ENCODE measurements at places on chromosomes 13 and 19.

GRCh38 chr13:44576351-44577235 is 463 bp upstream of the TSC22D1 start:
- no peaks in the 10 kb centered on the region for H3K27me3 ChIP-seq

DNA sequence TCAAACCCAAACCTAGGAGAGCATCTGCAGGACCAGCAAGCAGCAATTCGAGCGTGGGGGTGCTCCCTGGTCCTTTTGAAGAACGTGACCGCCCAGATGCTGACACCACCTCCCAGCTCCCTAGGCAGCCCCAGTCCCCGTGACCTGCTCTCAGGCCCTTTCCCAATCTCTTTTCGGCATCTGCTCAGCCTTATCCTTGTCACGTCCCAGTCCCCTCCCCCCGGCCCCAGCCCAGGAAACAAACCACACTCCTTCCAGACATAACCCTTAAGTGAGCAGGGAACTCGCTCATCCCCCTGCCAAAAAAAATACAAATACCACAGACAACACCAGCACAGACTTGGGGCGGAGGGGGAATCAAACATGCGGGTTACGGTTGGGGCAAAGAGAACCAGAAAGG is 3.3 kb downstream of the MLLT1 start:
- peaks cover 54% of the 10 kb centered on the region for H3K4me1 ChIP-seq
- no peaks in the 10 kb centered on the region for H3K36me3 ChIP-seq
- H3K27ac ChIP-seq: peak overlapping the region; percentile 83
- no peak for DNase-seq
- H3K27me3 ChIP-seq: no peaks in the 10 kb centered on the region
- no peak overlapping the region for H3K4me3 ChIP-seq

GRCh38 chr13:40578055-40578454 is 88.4 kb downstream of the FOXO1 start:
- no peak for DNase-seq
- H3K4me1 ChIP-seq: no peaks in the 10 kb centered on the region
- no peaks in the 10 kb centered on the region for H3K36me3 ChIP-seq

- DNase-seq: no peak
- H3K27me3 ChIP-seq: no peaks in the 10 kb centered on the region
- H3K36me3 ChIP-seq: no peaks in the 10 kb centered on the region
- H3K4me3 ChIP-seq: no peak overlapping the region
- H3K27ac ChIP-seq: no peak overlapping the region
Measured at GRCh38 chr13:30364876-30365275, 57.4 kb upstream of the UBE2L5 start.

GRCh38 chr13:74623761-74624160 is 489.6 kb upstream of the KLF12 start:
- H3K4me3 ChIP-seq: no peak overlapping the region
- no peak for DNase-seq
- H3K4me1 ChIP-seq: no peaks in the 10 kb centered on the region

GRCh38 chr19:1672769-1673644 is 20.6 kb upstream of the TCF3 start:
- H3K27ac ChIP-seq: no peak overlapping the region
- DNase-seq: no peak
- H3K4me3 ChIP-seq: no peak overlapping the region
- no peaks in the 10 kb centered on the region for H3K4me1 ChIP-seq
- H3K36me3 ChIP-seq: no peaks in the 10 kb centered on the region

GRCh38 chr19:41783612-41784011 is 12.8 kb upstream of the CEACAM3 start:
- no peak for DNase-seq
- H3K4me3 ChIP-seq: no peak overlapping the region
- no peaks in the 10 kb centered on the region for H3K27me3 ChIP-seq
- no peak overlapping the region for H3K27ac ChIP-seq
- no peaks in the 10 kb centered on the region for H3K36me3 ChIP-seq

- no peaks in the 10 kb centered on the region for H3K4me1 ChIP-seq
- H3K27ac ChIP-seq: no peak overlapping the region
- no peaks in the 10 kb centered on the region for H3K27me3 ChIP-seq
- H3K4me3 ChIP-seq: no peak overlapping the region
- H3K36me3 ChIP-seq: no peaks in the 10 kb centered on the region
Measured at GRCh38 chr13:31923134-31923763, 108.3 kb upstream of the FRY start.

- H3K27ac ChIP-seq: no peak overlapping the region
- H3K4me1 ChIP-seq: no peaks in the 10 kb centered on the region
- H3K36me3 ChIP-seq: no peaks in the 10 kb centered on the region
- DNase-seq: no peak
- no peak overlapping the region for H3K4me3 ChIP-seq
Measured at GRCh38 chr19:15154002-15154612, 46.7 kb downstream of the NOTCH3 start.

DNA sequence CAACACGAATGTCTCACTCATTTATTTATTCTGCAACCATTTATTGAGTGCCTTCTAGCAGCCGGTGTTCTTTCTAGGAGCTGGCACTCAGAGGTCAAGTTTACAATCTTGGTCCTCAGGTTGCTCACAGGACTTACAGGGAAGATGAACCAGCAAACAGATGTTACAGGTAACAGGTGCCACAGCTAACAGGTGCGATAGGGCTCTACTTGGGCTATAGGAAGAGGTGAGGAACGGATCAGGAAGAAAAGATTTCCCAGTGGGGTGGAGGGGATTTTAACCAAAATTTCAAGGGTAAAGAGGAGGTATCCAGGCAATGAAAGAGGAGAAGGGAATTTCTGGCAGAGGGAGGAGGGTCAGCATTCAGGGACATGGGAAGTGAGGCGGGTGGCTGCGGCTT is 87.3 kb upstream of the FARP1 start:
- H3K4me3 ChIP-seq: no peak overlapping the region
- no peaks in the 10 kb centered on the region for H3K27me3 ChIP-seq
- no peaks in the 10 kb centered on the region for H3K36me3 ChIP-seq
- H3K27ac ChIP-seq: no peak overlapping the region
- no peak for DNase-seq

- no peaks in the 10 kb centered on the region for H3K36me3 ChIP-seq
- no peak overlapping the region for H3K27ac ChIP-seq
- DNase-seq: no peak
- no peaks in the 10 kb centered on the region for H3K27me3 ChIP-seq
- H3K4me1 ChIP-seq: no peaks in the 10 kb centered on the region
Measured at GRCh38 chr13:107170270-107170931, 602.5 kb upstream of the ARGLU1 start.

GRCh38 chr13:98372876-98373275 is 195.8 kb upstream of the RNF113B start:
- H3K4me1 ChIP-seq: no peaks in the 10 kb centered on the region
- DNase-seq: no peak
- no peak overlapping the region for H3K27ac ChIP-seq
- H3K36me3 ChIP-seq: no peaks in the 10 kb centered on the region
- H3K4me3 ChIP-seq: no peak overlapping the region
- H3K27me3 ChIP-seq: no peaks in the 10 kb centered on the region

DNA sequence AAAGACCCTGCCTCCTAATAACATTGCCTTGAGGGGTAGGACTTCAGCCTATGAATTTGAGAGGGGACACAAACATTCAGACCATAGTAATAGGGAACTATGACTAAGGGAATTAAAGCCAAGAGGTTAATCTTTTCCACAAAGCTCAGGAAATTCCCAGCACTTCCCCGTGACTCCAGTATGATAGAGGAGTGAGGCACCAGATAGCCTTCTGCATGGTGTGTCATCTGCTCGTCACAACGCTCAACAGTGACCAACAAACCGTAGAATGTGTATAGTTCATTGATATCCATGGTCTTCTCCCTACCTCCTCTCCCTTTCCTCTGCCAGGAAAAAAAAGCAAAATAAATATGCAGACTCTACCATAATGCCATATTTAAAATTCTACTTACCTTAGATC is 64.4 kb downstream of the B3GLCT start:
- H3K4me3 ChIP-seq: no peak overlapping the region
- H3K36me3 ChIP-seq: no peaks in the 10 kb centered on the region
- H3K27ac ChIP-seq: no peak overlapping the region
- H3K4me1 ChIP-seq: no peaks in the 10 kb centered on the region

- H3K4me1 ChIP-seq: no peaks in the 10 kb centered on the region
- H3K36me3 ChIP-seq: no peaks in the 10 kb centered on the region
- no peaks in the 10 kb centered on the region for H3K27me3 ChIP-seq
- no peak for DNase-seq
- no peak overlapping the region for H3K27ac ChIP-seq
- H3K4me3 ChIP-seq: no peak overlapping the region
Measured at GRCh38 chr13:24223341-24224231, 63.1 kb downstream of the SPATA13 start.

DNA sequence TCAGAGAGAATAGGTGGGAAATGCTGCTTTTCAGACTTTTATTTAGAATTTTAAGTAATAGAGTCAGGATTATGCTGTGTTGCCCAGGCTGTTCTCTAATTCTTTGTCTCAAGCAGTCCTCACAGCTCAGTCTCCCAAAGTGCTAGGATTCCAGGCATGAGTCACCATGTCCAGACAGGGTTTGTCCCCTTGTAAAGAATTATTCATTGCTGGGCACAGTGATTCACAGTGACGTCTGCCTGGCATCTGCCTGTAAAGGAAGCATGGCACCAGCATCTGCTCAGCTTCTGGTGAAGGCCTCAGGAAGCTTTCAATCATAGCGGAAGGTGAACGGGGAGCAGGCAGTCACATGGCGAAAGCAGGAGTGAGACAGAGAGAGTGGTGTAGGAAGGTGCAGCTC is 17.7 kb downstream of the ZNF763 start:
- H3K4me3 ChIP-seq: no peak overlapping the region
- DNase-seq: no peak
- H3K27ac ChIP-seq: no peak overlapping the region
- H3K4me1 ChIP-seq: no peaks in the 10 kb centered on the region

DNA sequence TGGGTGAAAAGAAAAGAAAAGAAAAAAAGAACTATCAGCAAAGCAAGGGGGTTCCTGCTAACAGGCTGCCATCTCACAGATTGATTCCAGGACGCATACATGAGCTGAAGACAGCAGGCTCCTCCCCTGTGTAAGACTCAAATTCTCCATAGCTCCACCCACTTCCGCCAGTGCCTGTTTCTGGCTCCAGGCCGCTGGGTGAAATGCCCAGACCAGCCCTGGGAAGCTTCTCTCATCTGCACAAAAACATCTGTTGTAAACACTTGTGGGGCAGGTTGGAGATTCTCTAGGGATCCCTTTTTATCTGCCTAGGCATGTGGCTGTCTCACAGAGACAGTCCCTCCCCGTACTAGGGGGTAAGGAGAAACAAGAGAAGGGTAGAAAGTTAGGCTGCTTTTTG is 1054.4 kb upstream of the SPRY2 start:
- DNase-seq: no peak
- no peaks in the 10 kb centered on the region for H3K36me3 ChIP-seq
- no peak overlapping the region for H3K4me3 ChIP-seq
- no peaks in the 10 kb centered on the region for H3K4me1 ChIP-seq
- no peak overlapping the region for H3K27ac ChIP-seq

DNA sequence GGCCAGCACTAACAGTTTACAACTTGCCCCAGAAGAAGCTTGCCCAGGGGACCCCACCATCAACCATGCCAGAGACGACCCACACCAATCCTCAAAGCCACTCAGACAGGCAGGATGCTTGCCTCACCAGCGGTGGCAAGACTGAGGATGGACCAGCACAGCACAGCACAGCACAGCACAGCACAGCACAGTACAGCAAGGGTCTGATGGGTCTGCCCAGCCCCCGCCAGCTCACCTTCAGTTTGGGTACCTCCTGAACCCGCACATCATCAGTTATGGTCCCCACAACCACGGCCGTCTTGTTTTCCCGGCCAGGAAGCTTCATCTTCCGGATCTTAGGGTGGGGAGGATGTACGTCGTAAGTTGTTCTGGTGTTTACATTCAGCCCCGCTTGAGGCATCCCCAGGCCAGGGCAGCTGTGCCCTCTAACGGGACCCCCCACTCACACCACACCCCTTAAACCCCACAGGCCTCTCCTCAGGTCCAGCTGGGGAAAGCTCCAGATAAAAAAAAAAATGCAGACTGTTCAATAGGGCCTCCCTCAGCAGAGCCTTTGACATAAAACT is 1.7 kb upstream of the FAM83E start:
- H3K4me1 ChIP-seq: peaks cover 4% of the 10 kb centered on the region
- H3K27ac ChIP-seq: peak overlapping the region; percentile 91
- DNase-seq: no peak
- H3K27me3 ChIP-seq: no peaks in the 10 kb centered on the region

- H3K4me1 ChIP-seq: no peaks in the 10 kb centered on the region
- H3K27me3 ChIP-seq: no peaks in the 10 kb centered on the region
- no peak overlapping the region for H3K4me3 ChIP-seq
- no peak overlapping the region for H3K27ac ChIP-seq
- DNase-seq: no peak
Measured at GRCh38 chr13:85738696-85739320, 60.4 kb downstream of the SLITRK6 start.

DNA sequence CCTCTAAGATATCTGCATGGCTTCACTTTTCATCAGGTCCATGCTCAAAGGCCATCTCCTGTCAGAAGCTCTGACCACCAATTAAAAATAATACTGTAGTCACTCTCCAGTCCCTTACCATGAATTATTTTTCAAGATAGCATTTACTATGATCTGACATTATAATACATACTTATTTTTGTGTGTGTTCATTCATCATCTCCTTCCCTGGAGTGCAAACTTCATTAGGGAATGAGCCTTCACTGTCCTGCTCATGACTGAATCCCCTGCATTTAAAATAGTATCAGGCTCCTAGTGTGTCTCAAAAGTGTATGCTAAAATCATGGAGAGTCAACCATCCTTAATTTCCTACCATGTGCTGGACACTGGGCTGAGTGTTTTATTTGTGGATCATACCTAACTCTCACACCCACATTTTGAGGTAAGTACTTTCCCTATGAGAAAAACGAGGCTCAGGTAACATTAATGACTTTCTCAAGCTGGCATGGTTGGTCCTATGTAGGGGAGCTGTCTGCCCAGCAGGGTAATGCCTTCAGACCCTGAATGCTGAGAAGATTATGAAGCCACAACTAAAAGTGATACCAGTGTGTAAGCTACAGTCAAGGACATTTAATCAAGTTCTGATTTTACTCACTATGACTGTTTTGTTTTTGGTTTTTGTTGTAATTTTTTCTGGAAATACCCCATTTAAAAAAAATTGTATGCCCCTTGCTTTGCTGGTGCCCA is 16.3 kb downstream of the PLA2G4C start:
- H3K27ac ChIP-seq: no peak overlapping the region
- no peaks in the 10 kb centered on the region for H3K36me3 ChIP-seq
- no peak for DNase-seq
- no peak overlapping the region for H3K4me3 ChIP-seq

GRCh38 chr19:52248241-52248640 is 21.1 kb upstream of the ZNF766 start:
- H3K4me3 ChIP-seq: no peak overlapping the region
- no peaks in the 10 kb centered on the region for H3K4me1 ChIP-seq
- H3K36me3 ChIP-seq: no peaks in the 10 kb centered on the region
- no peak for DNase-seq
